ENCODE measurements at places on chromosomes 13 and 19.

DNA sequence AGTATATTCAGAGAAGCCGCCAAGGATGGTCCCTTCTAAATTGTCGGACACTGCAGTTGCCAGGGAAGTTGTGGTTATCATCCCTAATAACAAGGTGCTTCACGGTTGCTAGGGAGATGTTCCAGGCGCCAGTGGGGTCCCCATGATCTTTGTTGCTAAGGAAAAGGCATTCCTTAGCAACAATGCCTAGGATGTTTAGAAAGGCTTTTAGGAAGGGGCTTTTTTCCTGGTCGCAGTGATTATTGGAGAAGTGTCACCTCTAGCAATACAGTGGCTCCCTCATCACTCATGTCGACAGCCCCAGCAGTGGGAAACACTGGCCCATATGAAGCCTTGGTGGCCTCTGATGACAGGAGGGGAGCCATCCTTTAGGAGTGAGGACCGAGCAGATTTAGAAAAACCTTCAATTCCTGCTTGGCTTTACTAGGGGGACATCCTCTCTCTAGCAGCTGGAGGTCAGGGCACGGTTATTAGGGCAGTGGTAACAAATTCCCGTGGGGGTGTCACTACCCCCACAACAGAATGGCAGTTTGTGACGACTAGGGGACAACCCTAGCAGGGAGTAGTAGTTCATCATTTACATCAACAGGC lies 6.4 kb upstream of the TMC4 start:
- no peak for DNase-seq

- DNase-seq = no peak
Measured at GRCh38 chr13:98411013-98411412, 165.9 kb downstream of the STK24 start.

GRCh38 chr13:20173116-20173746 lies 12.4 kb upstream of the GJA3 start:
- DNase-seq = no peak

- DNase-seq = no peak
Measured at GRCh38 chr19:10566658-10567410, 1.0 kb upstream of the KRI1 start.

- no peak for DNase-seq
Measured at GRCh38 chr19:6668691-6669090, 1.3 kb downstream of the TNFSF14 start.

GRCh38 chr19:47057328-47057727 lies 8.9 kb upstream of the TMEM160 start:
- DNase-seq = no peak

- no peak for DNase-seq
Measured at GRCh38 chr13:37491661-37492060, 106.9 kb downstream of the POSTN start.

DNA sequence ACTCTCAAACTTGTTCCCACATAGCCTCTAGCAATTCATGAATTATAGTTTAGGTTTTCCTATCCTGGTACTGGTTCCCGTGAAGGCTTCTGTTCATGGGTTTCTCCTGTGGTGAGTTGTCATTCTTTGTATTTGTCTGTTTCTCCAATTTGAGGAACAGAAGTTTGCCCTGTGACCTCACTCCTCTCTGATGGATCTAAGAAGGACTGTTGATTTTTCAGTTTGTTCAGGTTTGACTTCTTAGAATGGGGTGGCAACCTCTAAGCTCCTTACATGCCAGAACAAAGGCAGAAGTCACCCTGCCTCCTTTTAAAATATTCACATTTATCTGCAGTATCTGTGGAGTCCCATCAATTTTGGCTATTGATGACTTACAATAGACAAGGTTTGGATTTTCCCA lies 354.0 kb downstream of the SPRY2 start:
- no peak for DNase-seq

- peak; percentile 24 for DNase-seq
Measured at GRCh38 chr19:3665681-3666544, 34.4 kb downstream of the PIP5K1C start.

GRCh38 chr19:48283908-48284307 lies 14.0 kb downstream of the ZNF114 start:
- no peak for DNase-seq

- no peak for DNase-seq
Measured at GRCh38 chr13:98490866-98491265, 86.0 kb downstream of the STK24 start.

DNA sequence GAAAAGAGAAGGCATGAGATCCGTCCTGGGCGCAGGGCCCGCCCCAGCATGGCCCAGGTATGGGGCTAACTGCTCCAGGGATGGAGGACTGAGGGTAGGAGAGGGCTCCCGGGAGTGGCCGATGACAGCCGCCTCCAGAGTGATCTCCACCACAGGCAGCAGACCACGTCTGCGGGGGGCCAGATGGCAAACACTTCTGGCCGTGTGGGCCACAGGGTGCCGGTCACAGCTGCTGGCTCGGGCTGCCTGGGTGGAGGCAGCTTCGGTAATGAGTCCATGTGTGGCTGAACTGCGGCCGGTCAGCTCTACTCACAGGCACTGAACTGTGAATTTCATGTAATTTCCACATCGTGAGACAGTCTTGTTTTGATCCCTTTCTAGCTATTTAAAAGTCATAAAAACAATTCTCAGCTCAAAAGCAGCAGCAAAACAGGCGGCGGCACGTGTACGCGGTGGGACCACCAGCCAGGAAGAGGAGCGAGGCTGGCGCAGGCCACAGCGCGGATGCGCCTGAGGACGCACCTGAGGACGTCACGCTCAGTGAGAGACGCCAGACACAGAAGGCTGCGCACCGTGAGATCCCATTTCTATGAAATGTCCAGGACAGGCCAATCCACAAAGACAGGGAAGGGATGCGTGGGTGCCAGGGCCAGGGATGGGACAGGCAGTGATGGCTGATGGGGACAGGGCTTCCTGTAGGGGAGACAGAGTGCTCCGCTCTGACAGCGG lies 4.0 kb downstream of the LSM7 start:
- no peak for DNase-seq

GRCh38 chr19:45121827-45122345 lies 28.9 kb downstream of the PPP1R37 start:
- no peak for DNase-seq

DNA sequence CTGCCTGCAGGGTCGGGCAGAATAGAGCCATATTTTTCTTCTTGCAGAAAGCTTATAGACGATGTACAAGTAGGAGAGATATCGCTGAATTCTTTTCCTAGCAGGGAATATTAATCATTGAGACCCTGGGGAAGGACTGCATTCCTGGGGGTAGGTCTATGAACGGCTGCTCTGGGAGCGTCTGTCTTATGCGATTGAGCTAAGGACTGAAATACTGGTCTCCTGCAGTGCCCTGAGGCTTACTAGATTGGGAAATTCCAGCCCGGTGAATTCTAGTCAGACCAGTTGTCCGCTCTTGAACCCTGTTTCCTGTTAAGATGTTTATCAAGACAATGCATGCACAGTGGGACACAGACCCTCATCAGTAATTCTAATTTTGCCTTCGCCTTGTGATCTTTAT lies 59.8 kb upstream of the UBAC2 start:
- no peak for DNase-seq

DNA sequence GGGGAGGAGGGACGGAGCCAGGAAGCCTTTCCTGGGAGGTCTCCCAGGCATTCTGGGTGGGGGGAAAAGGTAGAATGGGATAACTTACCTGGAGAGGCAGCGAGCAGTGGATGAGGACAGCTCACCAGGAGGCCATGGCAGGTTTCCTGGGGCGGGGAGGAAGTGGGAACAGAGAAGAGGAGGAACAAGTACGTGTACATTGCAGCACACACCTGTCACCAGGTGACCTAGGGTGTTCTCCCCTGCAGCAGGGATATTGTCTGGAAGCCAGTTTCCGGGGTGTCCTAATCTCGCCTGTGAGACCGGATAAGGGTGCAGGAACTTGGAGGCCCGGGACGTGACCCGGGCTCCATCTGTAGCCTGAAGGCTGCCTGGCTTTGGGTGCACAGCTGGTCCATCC lies at the start of gene FUT3:
Gene FUT3 (minus strand): TSS at position 148 of the 400 bp plus-strand sequence.
- DNase-seq = no peak

GRCh38 chr13:74074723-74075122 lies 59.5 kb downstream of the KLF12 start:
- no peak for DNase-seq

DNA sequence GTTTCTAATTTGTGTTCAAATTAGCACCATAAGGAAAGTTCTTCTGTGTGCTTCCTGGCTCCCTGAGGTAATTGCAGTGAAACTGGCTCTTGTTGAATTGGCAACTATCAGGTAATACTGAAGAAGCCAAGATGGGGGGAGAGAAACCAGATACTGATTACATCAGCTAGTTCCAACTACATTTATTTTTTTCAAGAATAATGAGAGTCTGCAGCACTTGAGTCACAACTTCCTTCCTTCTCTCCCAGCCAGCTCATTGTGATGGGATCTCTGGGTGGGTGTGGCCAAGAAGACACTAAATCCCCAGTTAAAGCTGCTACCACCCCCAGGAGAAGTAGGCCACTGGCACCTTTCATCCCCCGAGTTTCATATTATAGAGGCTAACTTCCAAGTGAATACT lies 100.7 kb upstream of the RXFP2 start:
- DNase-seq = peak; percentile 42

DNA sequence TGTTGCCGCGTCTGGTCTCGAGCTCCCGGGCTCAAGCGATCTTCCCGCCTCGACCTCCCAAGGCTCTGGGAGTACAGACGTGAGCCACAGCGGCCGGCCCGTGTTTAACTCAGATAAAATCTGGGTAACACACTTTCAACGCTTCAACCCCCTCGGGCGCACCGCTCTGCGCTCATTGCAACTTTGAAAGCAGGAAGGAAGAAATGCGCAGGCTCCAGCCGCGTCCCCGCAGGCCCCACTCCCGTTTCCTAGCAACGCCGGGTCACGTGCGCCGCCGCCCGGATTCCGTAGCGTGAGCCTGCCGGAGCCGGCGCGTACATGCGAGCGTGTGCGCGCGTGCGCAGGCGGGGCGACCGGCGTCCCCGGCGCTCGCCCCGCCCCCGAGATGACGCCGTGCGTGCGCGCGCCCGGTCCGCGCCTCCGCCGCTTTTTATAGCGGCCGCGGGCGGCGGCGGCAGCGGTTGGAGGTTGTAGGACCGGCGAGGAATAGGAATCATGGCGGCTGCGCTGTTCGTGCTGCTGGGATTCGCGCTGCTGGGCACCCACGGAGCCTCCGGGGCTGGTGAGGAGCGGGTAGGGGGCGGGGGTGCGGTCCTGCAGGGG lies at the start of gene BSG:
Gene BSG (plus strand): TSS at position 457 of the 603 bp plus-strand sequence. CDS start 39 bp downstream, at position 496.
- peak; percentile 96 for DNase-seq

DNA sequence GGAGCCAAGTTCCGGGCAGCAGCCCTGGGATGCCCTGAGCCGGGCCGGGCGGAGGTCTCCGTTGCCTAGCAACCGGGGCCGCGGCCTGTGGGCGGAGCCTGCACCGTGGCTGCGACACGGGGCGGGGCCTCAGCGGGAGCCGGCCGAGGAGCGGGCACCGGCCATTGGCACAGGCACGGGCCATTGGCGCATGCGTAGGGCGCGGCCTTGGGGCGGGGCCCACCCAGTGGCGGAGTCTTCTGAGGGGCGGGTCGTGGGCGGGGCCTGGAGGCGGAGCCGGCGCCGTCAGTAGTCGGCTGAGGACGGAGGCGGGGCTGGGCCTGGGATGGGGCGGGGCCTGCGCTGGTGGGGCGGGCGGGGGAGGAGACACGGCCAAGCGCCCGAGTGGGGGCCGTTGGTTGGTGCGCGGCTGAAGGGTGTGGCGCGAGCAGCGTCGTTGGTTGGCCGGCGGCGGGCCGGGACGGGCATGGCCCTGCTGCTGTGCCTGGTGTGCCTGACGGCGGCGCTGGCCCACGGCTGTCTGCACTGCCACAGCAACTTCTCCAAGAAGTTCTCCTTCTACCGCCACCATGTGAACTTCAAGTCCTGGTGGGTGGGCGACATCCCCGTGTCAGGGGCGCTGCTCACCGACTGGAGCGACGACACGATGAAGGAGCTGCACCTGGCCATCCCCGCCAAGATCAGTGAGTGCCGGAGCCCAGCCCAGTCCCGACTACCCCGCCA lies at the start of gene IZUMO4:
Gene IZUMO4 (plus strand): TSS at position 436 of the 723 bp plus-strand sequence. CDS start 31 bp downstream, at position 467.
- DNase-seq = peak; percentile 93

DNA sequence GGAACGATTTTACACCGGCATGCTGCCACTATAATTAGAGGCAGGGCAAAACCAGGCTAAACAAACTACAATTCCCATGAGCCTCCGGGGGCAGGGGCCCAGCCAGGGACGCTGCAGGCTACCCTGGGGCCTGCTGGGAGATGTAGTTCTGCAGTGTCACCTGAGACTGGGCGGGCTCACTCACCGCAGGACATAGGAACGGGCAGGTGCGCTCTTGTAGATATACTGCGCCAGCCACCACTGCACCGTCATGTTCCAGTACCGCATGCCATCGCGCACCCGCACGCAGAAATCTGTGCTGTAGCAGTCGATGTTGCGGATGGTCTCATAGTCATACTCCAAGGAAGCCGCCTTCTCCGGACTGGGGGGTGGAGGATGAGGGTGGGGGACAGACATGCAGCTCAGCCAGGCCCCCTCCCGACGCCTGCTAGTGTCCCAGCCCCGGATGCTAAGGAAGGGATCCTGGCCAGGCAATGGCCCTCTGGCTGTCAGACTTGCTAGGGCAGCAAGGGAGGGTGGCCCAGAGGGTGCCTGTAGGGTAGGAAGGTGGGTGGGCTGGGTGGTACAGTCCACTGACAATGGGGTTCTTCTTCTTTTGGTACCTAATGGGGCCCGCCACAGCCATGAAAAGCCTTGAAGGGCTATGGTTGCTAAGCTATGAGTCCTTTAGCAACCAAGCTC lies 5.8 kb upstream of the TMC4 start:
- DNase-seq = no peak

- no peak for DNase-seq
Measured at GRCh38 chr19:29687244-29687896, 22.1 kb downstream of the PLEKHF1 start.

- DNase-seq = no peak
Measured at GRCh38 chr19:47779524-47780214, 1.2 kb downstream of the SELENOW start.

GRCh38 chr19:14432791-14433553 lies at the start of gene PKN1:
PKN1 (plus strand) TSS chr19:14433306; CDS start chr19:14433522, 216 bp downstream.
- peak; percentile 29 for DNase-seq

DNA sequence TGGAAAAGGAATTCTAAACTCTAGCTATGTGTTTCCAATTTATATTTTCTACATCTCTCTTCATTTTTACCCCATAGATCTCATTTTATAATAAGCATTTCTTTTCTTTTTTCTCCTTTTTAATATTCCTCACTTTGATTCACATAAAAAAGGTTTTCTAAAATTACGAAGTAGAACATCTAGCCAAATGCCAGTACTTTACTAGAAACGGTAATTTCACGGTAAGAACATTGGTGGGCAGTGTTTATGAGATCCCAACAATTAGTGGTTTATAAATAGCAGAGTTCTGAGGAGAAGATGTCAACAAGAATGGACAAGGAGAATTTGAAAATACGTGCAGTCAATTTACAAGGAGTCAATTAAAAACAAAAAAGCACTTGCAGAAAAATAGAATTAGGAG lies 94.8 kb downstream of the PCDH9 start:
- DNase-seq = no peak

- peak; percentile 79 for DNase-seq
Measured at GRCh38 chr19:41431426-41432386, 4.5 kb upstream of the B3GNT8 start.

- no peak for DNase-seq
Measured at GRCh38 chr13:103097366-103097928, 31.2 kb upstream of the SLC10A2 start.

Data from Kasumi-1 (cell line).